Iris pigment epithelial cell (primary cell): ENCODE measurements at places on chromosomes 5 and 9.

GRCh38 chr5:113336975-113337374, 97.8 kb downstream of the TSSK1B start:
- peak; percentile 70 for DNase-seq

GRCh38 chr5:141973871-141974595, 5.1 kb downstream of the RNF14 start:
- DNase-seq = peak; percentile 89

GRCh38 chr5:103255691-103256090, 2.9 kb upstream of the MACIR start:
- DNase-seq = no peak

DNA sequence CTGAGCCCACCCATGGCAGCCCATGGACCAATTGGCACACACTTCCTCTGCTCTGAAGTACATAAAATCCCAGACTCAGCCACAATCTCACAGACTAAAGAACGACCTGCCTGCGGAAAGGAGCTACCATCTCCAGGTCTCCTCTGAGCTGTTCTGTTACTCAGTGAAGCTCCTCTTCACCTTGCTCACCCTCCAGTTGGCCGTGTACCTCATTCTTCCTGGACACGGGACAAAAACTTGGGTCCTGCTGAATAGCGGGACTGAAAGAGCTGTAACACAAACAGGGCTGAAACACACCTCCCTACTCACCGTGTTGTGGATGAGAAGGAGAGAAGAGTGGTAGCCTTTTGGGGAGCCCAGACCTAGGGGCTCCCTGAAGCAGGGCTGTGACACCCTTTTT, 128.7 kb downstream of the GAS1 start:
- DNase-seq = no peak

- DNase-seq = peak; percentile 32
Measured at GRCh38 chr5:61245486-61245885, 83.2 kb upstream of the SMIM15 start.

- DNase-seq = no peak
Measured at GRCh38 chr9:108058135-108058814, 568.7 kb upstream of the KLF4 start.

DNA sequence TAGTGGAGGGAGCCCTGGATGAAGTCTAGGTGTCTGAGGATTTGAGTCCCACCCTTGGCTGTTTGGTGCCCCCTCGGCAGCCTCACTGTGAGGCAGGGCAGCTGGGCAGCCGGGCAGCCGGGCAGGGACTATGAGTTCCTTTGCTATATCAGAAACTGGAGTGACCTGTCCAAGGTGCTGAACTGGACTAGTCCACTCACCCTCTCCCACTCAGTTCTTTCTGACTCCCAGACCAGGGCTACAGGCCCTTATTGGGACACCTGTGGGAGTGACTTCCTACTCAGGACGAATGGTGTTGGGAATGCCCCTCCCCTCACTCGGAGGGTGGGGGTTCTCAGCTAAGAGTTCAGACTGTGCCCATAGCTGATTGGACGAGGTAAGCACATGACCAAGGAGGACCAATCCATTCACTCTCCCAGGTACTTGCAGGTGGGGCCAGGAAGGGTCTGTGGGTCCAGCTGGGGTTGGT, 34.1 kb upstream of the RAPGEF1 start:
- peak; percentile 54 for DNase-seq

DNA sequence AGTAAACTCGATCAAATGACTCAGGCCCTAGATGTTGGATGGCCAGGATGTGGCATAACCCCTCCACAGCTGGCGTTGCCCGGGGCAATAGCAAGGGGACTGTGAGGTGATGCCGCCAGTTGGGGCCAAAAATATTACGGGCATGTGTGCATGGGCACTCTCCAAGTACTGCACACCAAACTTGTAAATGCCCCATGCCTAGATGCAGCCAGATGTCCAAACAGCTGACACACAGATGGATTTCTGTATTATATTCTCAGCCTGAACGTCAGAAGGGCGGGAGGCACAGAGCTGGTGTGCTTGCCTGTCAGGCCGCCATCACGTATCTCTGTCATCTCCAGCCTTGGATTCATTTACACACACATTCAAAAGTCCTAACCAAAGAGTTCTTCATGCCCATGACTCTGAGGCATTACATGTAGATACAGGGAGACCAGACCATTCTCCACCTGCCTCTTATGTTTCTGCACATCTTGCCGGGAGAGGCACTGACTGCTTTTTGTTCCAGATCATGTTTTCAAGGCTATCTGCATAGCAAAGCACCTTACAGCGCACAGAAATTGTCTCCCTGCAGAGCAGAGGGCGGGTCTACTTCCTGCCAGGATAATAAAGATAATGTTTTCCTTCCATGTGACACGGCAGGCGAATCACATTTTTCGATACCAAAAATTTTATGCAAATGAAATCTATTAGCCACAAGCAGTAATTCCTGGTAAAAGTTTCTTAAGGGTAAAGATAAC, 200.9 kb upstream of the ADAMTS16 start:
- DNase-seq = no peak

GRCh38 chr5:36939969-36940858, 63.6 kb downstream of the NIPBL start:
- no peak for DNase-seq

DNA sequence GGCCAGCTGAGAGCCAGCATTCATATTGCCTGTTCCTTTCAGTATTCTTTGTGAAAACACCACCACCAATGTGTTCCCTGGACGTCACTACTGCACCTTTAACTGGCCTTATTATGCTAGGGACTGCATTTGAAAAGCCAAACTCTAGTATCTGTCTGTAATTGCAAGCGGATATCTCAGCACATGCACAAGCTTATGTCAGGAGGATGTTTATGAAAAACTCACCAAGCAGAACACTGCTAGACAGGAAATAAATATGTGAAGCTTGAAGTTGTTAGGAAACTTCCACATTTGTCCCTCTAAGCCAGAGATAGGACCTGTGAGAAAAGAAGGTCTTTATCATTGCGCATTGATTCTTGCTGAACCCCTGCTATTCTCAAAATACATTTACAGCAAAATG, 135.4 kb upstream of the CCDC152 start:
- DNase-seq = no peak

DNA sequence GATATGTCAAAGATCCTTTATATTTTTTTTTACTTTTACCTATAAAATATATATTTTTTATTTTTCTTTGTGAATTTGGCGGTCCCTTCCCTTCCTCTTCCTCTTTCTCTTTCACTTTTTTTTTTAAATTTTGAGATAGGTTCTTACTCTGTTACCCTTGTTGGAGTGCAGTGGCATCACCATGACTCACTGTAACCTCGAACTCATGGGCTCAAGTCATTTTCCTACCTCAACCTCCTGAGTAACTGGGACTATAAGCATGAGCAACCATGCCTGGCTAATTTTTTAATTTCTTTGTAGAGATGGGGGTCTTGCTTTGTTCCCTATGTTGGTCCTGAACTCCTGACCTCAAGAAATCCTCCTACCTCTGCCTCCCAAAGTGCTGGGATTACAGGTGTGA, 258.0 kb upstream of the CLINT1 start:
- DNase-seq = peak; percentile 21

GRCh38 chr5:131378721-131379541, 115.1 kb downstream of the CDC42SE2 start:
- DNase-seq = peak; percentile 59

- no peak for DNase-seq
Measured at GRCh38 chr5:107169867-107170266, 500.9 kb downstream of the EFNA5 start.

GRCh38 chr9:108182950-108183381, 672.8 kb downstream of the ACTL7B start:
- peak; percentile 19 for DNase-seq

DNA sequence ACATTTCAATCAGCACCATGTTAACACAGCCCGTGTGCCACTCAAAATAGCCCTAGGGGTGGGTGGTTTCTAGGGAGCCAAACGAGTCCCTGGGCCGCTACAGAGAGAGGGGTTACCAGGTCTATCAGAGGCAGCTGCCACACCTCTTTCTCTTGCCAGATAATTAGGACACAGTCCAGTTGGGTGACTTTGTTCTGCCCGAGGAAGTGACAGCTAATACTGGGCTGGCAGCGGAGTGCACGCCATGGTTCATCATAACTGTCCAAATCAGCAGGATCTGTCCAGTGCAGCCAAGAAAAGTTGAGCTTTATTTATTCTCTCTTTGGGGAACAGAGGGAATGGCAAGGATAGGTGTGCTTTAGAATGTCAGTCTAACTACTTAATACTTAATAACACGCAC, 583.8 kb downstream of the BRINP1 start:
- no peak for DNase-seq

DNA sequence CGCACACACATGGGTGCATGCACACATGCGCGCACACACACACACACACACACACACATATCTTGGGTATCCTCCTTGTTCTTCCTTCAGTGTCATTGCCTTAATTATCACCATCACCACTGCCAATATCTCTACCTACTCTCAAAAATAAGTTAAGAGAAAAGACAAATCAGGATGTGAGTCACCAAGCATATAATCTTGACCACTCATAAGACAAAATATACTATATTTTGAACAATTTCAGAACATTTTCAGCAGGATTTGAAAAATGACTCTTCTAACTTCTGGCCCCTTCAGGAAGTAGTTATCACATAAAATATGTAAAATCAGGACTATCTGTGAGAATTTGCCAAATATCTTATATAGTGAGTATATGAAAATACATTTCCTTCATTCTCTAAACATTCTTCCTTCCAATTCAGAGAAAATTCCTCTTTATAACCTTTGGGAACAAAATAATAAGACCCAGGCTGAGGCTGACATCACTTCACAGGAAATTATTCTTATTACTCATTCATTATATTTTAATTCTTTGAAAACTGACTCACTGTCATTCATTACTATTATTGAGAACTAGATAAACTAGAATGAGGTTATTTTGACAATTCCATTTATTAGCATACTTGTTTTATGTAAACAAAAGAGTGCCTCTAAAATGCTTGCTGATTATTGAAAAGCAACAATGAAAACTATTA, 772.0 kb upstream of the ACO1 start:
- peak; percentile 38 for DNase-seq

DNA sequence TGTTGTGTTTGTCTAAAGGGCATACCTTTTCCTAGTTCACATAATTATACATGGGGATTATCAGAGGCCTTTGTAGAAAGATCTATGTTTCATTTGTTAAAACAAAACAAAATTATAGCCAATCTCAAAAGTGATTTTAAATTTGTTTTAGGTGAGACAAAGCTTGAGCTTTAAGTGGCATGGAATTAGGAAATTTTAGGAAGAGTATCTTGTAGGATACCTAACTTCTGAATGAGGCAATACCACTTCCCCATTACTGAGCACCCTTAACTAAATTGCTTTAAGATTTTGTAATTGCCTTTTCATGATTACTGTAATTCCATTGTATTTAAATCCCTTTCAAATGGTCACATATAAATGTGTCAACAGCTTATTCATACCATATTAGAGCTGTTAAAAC, 775.6 kb downstream of the NR2F1-AS1 start:
- DNase-seq = no peak

DNA sequence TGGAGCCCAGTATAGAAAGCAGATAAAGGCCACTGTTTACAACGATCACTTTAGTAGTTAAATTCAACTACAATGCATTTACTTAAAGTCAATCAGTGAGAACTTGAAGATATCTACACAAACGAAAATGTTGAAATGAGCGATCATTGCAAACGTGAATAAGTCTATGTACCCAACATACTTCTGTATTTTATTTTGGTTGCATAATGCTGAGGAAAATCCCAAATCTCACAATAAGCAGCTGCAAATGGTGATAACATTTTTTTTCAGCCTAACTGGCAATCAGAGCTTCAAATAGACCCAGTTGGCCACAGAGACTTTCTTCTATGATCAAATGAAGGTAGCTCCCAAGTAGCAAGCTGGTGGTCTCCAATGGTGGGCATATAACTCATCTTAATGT, 32.1 kb downstream of the PDGFRB start:
- DNase-seq = no peak
